ENCODE measurements at places on chromosomes 13 and 19. TPM values are rescaled to one million over a fixed set of nuclear protein-coding genes. Genes with fewer than 3 reads are reported as not detected.

GRCh38 chr19:40395956-40396355 is 6.0 kb upstream of the HIPK4 start:
- no peak for DNase-seq
- H3K4me1 ChIP-seq = no peaks in the 10 kb centered on the region
- no peaks in the 10 kb centered on the region for H3K36me3 ChIP-seq
- H3K4me3 ChIP-seq = no peak overlapping the region

- DNase-seq = no peak
- peak overlapping the region; percentile 60 for H3K27ac ChIP-seq
- H3K27me3 ChIP-seq = no peaks in the 10 kb centered on the region
- H3K36me3 ChIP-seq = no peaks in the 10 kb centered on the region
These were observed 2.9 kb downstream of the CCDC8 start for GRCh38 chr19:46410205-46411087.

TEKTIP1 gene
- not detected for total RNA-seq

- no peaks in the 10 kb centered on the region for H3K4me1 ChIP-seq
- H3K4me3 ChIP-seq = peak overlapping the region; percentile 86
- peak overlapping the region; percentile 96 for H3K27ac ChIP-seq
- H3K36me3 ChIP-seq = no peaks in the 10 kb centered on the region
- no peaks in the 10 kb centered on the region for H3K27me3 ChIP-seq
- DNase-seq = no peak
These were observed 1.1 kb upstream of the AKAP11 start for GRCh38 chr13:42270857-42271215.

GRCh38 chr19:6481541-6482342 is at the start of gene DENND1C:
TSS of gene DENND1C (minus strand) at chr19:6481787. CDS start at chr19:6481695, 92 bp downstream.
- no peaks in the 10 kb centered on the region for H3K4me1 ChIP-seq
- no peaks in the 10 kb centered on the region for H3K36me3 ChIP-seq
- no peaks in the 10 kb centered on the region for H3K27me3 ChIP-seq
- no peak within 1 kb of the TSS for H3K4me3 ChIP-seq

DNA sequence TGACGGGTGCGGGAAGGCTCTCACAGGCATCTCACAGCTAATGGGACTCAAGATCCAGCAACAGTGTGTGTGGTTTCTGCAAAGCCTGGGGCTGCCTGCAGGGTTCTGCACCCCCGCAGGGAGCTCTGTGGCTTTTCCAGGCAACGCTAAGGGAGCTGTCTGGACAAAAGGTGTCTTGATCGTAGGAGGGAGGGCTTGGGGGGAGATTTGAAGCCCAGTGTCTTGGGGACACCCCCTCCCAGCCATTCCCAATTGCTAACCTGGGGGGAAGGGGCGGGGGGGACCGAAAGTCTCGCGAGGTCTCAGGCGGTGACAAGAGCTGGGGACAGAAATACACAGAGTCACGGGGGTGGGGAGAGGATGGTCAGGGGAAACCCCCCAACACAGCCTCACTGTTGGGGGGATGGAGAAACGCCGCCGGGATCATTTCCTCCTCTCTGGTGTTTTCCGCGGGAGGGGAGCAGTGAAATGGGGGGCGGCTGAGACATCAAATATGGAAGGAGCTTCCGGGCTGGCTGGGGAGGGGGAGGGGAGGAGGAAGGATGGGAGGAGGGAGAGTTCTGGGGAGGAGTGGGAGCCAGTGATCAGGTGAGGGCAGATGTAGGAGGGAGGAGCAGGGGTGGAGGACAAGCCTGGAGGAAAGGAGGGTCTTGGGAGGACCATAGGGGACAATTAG is 13.3 kb downstream of the KCNC3 start:
- H3K4me1 ChIP-seq = no peaks in the 10 kb centered on the region
- H3K4me3 ChIP-seq = no peak overlapping the region
- H3K36me3 ChIP-seq = no peaks in the 10 kb centered on the region
- no peak overlapping the region for H3K27ac ChIP-seq
- DNase-seq = no peak
- peaks cover 42% of the 10 kb centered on the region for H3K27me3 ChIP-seq

GRCh38 chr13:67914535-67914934 is 684.4 kb upstream of the PCDH9 start:
- no peaks in the 10 kb centered on the region for H3K4me1 ChIP-seq
- H3K27ac ChIP-seq = no peak overlapping the region
- no peak overlapping the region for H3K4me3 ChIP-seq
- no peak for DNase-seq
- H3K27me3 ChIP-seq = no peaks in the 10 kb centered on the region
- no peaks in the 10 kb centered on the region for H3K36me3 ChIP-seq

- H3K27me3 ChIP-seq = no peaks in the 10 kb centered on the region
- no peaks in the 10 kb centered on the region for H3K36me3 ChIP-seq
- H3K4me1 ChIP-seq = no peaks in the 10 kb centered on the region
These were observed 108.9 kb downstream of the DNAJC15 start for GRCh38 chr13:43132257-43132656.

DNA sequence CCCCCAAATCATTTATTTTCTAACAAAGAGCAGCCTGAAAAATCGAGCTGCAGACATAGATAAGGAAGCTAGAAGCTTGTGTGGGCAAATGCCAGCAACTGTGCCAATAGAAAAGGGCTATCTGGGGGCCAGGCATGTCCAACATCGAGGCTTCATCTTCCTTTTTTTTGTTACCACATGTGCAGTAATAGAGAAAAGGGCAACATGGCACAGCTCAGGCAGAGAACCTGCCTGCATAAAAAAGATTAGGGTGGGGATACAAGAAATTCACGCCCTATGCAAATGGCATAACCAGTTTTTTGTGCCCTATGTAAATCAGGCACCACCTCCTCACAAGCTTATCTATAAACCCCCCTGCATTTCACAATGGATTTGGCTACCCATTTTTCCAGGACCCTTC is 60.4 kb upstream of the ABCC4 start:
- no peaks in the 10 kb centered on the region for H3K27me3 ChIP-seq
- no peaks in the 10 kb centered on the region for H3K4me1 ChIP-seq
- no peaks in the 10 kb centered on the region for H3K36me3 ChIP-seq
- H3K4me3 ChIP-seq = no peak overlapping the region
- no peak for DNase-seq

Measured in uterus (tissue), 4 donors.